ENCODE measurements at places on chromosomes 6 and 20.

- no peaks in the 10 kb centered on the region for H3K27me3 ChIP-seq
- no peak overlapping the region for H3K27ac ChIP-seq
- H3K4me3 ChIP-seq: no peak overlapping the region
- H3K4me1 ChIP-seq: no peaks in the 10 kb centered on the region
Observed at GRCh38 chr6:72944660-72945059, 280.6 kb downstream of the KHDC1L start.

DNA sequence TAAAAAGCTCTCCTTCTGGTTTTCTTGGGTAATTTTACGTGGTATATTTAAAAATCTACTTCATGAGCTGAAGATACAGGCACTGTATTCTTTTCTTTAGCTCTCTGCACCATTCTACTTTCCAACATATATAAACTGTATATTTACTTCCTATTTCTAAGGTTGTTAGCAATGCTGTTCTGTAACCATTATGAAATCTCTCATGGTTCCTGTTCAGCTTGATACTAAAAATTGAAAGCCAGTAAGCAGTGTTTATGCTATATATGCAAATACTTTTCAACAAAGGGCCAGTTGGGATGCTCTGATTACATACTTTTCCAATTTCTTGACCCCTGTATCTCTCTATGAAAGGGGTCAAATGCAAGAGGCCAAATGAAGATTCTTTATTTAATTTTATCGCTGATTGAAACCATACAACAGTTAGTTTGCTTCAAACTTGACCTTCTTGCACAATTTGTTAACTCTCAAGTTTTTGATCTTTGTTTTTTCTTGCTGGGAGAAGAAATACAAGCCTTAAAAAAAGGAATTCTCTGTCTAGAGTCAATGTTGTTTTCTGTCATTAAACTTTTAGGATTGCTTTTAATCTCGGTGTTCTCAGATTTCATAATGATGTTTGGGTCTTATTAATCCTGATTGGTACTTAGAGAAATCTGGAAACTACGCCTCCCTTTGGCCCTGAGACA is 223.2 kb downstream of the PRL start:
- no peak for DNase-seq
- H3K36me3 ChIP-seq: no peaks in the 10 kb centered on the region
- H3K27ac ChIP-seq: no peak overlapping the region
- H3K27me3 ChIP-seq: no peaks in the 10 kb centered on the region
- no peak overlapping the region for H3K4me3 ChIP-seq

DNA sequence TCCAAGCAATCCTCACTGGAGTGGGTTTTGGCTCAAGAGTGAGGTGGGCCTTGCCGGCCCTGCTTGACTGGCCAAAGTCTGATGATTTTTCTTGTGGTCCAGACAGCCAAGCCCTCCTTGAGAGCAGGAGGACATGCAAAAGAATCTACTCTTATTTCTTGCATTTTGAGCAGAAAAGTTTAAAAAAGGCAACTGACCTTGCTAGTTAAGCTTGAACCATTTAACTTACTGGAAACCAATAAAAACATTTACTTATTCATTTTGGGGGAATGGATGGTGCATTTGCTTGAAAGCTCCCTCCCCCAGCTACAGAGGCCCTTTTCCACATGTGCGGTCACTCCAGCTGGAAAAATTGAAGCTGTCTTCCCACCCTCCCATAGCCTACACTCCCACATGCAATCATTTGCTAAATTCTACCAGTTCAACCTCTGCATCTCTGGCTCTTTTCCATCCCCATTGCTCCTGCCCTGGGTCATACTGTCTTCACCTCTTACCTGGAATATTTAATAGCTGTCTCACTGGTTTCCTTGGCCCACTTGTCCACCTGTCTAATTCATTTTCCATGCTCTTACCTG is 527.9 kb downstream of the DHX35 start:
- H3K4me3 ChIP-seq: no peak overlapping the region
- no peaks in the 10 kb centered on the region for H3K36me3 ChIP-seq
- H3K4me1 ChIP-seq: no peaks in the 10 kb centered on the region
- no peak overlapping the region for H3K27ac ChIP-seq
- no peak for DNase-seq
- H3K27me3 ChIP-seq: no peaks in the 10 kb centered on the region

DNA sequence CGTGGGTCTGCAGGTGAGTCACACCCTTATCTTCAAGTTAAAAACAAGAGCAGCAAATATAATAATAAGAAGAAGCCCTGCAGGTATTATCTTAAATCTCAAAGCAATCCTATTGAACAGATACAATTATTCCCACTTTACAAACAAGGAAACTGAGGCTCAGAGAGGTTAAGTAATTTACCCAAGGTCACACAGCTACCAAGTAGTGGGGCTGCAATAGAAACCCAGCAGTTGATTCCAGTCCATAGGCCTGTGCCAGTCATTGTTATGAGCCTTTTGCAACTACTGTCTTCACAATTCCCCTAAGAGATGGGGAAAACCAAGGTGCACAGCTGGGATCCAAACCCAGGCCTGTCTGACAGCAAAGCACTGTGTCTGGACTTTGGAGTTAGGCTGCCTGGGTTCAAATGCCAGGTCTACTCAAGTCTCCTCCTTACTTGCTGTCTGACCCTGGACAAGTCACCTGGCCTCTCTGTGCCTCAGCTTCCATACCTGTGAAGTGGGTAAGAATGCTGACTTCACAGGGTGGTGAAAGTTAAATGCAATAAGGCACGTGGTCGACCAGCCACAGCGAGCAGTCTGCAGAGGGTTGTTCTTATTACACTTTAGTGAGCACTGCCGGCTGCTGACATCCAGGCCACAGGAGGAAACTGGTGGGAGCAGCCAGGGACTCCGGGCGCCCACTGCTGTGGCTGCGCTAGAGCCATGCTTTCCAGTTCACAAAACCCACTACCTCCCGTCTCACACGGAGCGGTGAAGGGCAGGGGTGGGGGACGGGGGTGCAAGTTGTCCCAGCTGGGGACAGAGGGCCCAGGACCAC is 6.1 kb downstream of the MYL9 start:
- no peaks in the 10 kb centered on the region for H3K27me3 ChIP-seq
- DNase-seq: no peak
- H3K4me1 ChIP-seq: peaks cover 21% of the 10 kb centered on the region
- peaks cover 41% of the 10 kb centered on the region for H3K36me3 ChIP-seq

DNA sequence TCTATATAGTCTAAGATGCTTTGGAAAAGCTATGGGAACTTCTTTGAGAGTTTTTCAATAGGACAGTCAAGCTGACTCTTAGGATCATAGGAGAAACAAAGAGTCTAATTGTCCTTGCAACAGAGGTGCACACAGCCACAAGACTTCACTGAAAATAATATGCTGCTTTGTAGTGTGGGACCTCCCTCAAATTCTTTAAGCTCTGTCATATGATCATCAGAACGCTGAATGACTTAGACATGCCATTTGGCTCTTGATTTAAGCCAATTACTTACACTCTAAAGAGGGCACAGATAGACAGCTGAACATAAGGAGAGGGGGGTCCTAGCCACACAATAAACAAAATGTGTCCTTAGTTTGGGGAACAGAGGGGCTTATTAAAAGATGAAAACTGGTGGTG is 818.7 kb upstream of the GJE1 start:
- H3K36me3 ChIP-seq: no peaks in the 10 kb centered on the region
- DNase-seq: no peak
- no peak overlapping the region for H3K4me3 ChIP-seq
- no peaks in the 10 kb centered on the region for H3K27me3 ChIP-seq
- no peaks in the 10 kb centered on the region for H3K4me1 ChIP-seq

- no peaks in the 10 kb centered on the region for H3K27me3 ChIP-seq
- peaks cover 43% of the 10 kb centered on the region for H3K36me3 ChIP-seq
- H3K4me1 ChIP-seq: no peaks in the 10 kb centered on the region
Observed at GRCh38 chr20:20488388-20488787, 120.5 kb downstream of the INSM1 start.

DNA sequence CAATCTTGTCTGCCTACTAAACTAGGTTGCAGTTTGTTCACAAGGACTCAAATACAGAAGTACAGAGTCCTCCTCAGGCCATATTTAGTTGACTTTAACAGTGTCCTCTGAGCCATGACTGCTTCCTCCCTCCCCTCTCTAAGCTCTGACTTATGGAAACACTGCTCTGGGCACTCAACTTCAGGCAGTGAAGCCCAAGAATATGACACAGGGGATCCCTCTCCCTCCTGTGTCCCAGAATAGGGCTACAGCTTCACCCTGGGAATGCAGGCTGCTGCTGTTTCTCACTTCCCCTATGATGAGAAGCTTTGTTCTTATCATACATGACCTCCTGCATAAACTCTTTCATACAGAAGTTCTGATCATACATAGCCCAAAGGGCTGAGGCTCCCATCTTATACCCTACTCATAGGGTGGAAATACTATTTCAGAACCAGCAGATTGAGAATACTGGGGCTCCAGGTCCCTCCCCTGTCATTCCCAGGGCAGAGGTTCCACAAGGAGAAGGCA is 97.3 kb upstream of the UST start:
- H3K4me3 ChIP-seq: no peak overlapping the region
- no peaks in the 10 kb centered on the region for H3K36me3 ChIP-seq

DNA sequence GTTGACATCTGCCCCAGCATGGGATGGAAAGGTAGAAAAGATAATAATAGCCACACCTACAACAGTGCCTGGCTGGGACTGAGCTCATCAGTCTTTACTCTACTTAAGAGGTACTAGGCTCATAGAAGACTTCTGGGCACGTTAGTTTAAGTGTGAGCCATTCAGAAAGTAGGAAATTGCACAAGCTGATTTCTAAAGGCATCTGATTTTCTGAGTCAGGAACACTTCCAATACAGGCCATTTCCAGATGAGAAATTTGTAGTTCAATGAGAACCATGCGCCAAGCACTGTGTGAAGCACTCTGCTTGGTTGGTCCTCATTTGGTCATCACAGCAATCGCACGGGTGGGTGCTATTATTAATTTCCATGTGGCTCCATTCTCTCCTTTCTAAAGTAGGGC is 42.3 kb downstream of the MOCS1 start:
- H3K36me3 ChIP-seq: peaks cover 3% of the 10 kb centered on the region
- no peak overlapping the region for H3K27ac ChIP-seq
- H3K4me3 ChIP-seq: no peak overlapping the region
- peaks cover 5% of the 10 kb centered on the region for H3K4me1 ChIP-seq

DNA sequence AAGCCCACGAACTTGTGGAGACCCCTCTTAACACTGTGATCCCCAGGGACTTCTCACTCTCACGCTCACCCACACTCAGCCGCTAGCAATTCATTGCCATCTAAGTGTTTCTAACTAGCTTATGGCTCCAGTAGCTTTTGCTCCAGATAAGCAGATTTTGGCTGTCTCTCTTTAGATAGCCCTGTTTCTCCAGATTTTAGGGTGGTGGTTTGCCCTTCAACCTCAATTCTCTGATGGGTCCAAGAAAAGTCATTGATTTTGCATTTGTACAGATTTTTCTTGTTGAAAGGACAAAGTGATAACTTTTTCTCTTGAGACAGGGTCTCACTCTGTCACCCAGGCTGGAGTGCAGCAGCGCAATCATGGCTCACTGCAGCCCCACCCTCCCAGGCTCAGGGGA is 41.2 kb downstream of the NR2E1 start:
- no peaks in the 10 kb centered on the region for H3K27me3 ChIP-seq
- peaks cover 34% of the 10 kb centered on the region for H3K36me3 ChIP-seq
- peaks cover 3% of the 10 kb centered on the region for H3K4me1 ChIP-seq
- DNase-seq: no peak

DNA sequence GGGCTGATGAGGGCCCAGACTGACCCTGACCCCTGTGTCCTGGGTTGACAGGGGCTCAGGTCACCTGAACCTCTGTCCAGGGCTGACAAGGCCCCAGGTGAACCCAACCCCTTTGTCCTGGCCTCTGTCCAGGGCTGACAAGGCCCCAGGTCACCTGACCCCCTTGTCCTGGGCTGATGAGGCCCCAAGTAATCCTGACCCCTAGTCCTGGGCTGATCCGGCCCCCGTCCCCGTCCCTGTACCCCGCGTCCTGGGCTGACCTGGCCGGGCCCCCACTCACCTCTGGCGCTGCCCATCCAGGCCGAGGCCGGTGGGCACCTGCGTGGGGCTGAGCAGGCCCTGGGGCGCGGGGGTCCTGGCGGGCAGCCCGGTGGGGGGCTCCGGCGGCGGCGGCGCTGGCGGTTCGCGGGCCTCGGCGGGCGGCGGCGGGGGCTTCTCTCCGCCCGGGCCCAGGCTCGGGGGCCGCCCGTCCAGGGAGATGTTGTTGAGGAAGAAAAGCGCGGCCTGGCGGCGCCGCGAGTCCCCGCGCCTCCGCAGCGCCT is 379 bp downstream of the CABLES2 start:
- H3K4me3 ChIP-seq: peak overlapping the region; percentile 70
- no peak for DNase-seq
- peaks cover 9% of the 10 kb centered on the region for H3K36me3 ChIP-seq
- no peaks in the 10 kb centered on the region for H3K27me3 ChIP-seq
- H3K4me1 ChIP-seq: peaks cover 50% of the 10 kb centered on the region

- no peaks in the 10 kb centered on the region for H3K27me3 ChIP-seq
- H3K4me3 ChIP-seq: peak overlapping the region; percentile 75
- H3K27ac ChIP-seq: no peak overlapping the region
- H3K4me1 ChIP-seq: no peaks in the 10 kb centered on the region
- peak; percentile 92 for DNase-seq
Observed at GRCh38 chr6:132798869-132799538, 567 bp upstream of the SLC18B1 start.

GRCh38 chr6:163200289-163200688 is 214.2 kb upstream of the QKI start:
- H3K4me3 ChIP-seq: no peak overlapping the region
- H3K27me3 ChIP-seq: no peaks in the 10 kb centered on the region
- H3K27ac ChIP-seq: no peak overlapping the region
- H3K4me1 ChIP-seq: no peaks in the 10 kb centered on the region

DNA sequence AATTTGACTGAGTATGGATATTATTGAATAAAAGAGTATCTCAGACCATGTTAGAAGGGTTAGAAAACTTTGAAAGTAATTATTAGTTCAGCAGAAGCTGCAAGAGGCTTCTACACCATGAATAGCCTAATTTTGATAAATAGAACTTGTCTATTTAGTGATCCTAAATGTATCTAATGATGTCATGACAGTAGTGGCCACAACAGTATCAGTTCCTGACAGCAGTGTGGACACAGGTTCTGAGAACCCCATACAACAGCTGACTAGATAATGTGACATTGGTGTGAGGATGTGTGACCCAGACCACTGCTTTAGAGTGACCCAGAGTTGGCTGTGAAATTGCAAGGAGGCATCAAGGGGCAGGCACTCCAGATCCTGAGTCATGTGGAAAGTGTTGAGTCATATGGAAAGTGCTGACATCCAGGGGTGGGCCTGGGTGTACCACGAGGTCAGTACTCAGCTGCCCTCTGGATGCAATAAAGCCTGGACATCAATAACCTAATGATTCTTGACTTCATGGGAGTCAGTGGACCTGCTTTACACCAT is 754.7 kb downstream of the DHX35 start:
- no peak for DNase-seq
- no peaks in the 10 kb centered on the region for H3K36me3 ChIP-seq
- H3K4me1 ChIP-seq: no peaks in the 10 kb centered on the region
- no peak overlapping the region for H3K4me3 ChIP-seq
- no peaks in the 10 kb centered on the region for H3K27me3 ChIP-seq
- no peak overlapping the region for H3K27ac ChIP-seq

DNA sequence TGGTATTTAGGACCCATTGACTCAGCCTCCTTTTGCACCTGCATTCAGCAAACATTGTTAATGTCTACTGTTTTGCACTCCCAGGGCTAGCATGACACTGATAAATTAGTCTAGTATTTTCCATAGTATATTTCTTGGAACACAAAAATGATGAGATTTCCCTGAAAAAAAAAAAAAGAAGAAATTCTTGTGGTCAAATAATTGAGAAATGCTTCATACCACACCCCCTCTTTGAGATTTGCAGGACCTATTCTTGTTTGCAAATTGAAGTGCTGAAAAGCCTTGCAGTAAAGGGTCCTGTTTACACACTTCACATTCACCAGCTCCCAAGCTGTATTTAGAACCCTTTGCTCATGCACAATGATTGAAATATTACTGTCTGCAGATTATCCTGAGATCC is 36.3 kb upstream of the CLIC5 start:
- no peak for DNase-seq
- H3K4me1 ChIP-seq: peaks cover 58% of the 10 kb centered on the region
- H3K27me3 ChIP-seq: no peaks in the 10 kb centered on the region
- H3K4me3 ChIP-seq: no peak overlapping the region
- H3K36me3 ChIP-seq: no peaks in the 10 kb centered on the region
- H3K27ac ChIP-seq: peak overlapping the region; percentile 96
